T-helper 1 cell treated with Interleukin-12 subunit alpha and Interleukin-12 subunit beta and Interleukin-4 antibody, amounts not matched to agents 30 ng/mL and 1 ng/mL, for 36 hours (primary cell): ENCODE measurements at places on chromosomes 2 and 18. TPM values are rescaled to one million over a fixed set of nuclear protein-coding genes. Genes with fewer than 3 reads are reported as not detected.

Gene ELOA2
- not detected in 2 replicates for total RNA-seq

Gene HOXD8
- not detected in 2 replicates for total RNA-seq

Gene ITPRIPL1
- 40.4 and 40.8 TPM in 2 replicates for total RNA-seq

Gene RAB27B
- total RNA-seq, result 2.5 and 2.7 TPM in 2 replicates

Gene HOXD4
- total RNA-seq, result not detected in 2 replicates

Gene POU3F3
- not detected in 2 replicates for total RNA-seq

Gene TNFRSF11A
- total RNA-seq, result 25.6 and 25.8 TPM in 2 replicates

Gene KIF5C
- 18.3 and 20.5 TPM in 2 replicates for total RNA-seq

Gene HSPD1
- 269 and 273 TPM in 2 replicates for total RNA-seq

Gene IL1RL2
- total RNA-seq, result not detected in 2 replicates

Gene GAL3ST2
- not detected in 2 replicates for total RNA-seq

Gene SULT1C2
- not detected in 2 replicates for total RNA-seq

Gene GKN2
- total RNA-seq, result not detected in 2 replicates

Gene EPB41L3
- total RNA-seq, result 2.8 and 2.9 TPM in 2 replicates
